ENCODE measurements at places on chromosomes 6 and 20. TPM values are rescaled to one million over a fixed set of nuclear protein-coding genes. Genes with fewer than 3 reads are reported as not detected.

GRCh38 chr6:150527100-150527499 is 72.6 kb upstream of the PLEKHG1 start:
- no peak for DNase-seq

DNA sequence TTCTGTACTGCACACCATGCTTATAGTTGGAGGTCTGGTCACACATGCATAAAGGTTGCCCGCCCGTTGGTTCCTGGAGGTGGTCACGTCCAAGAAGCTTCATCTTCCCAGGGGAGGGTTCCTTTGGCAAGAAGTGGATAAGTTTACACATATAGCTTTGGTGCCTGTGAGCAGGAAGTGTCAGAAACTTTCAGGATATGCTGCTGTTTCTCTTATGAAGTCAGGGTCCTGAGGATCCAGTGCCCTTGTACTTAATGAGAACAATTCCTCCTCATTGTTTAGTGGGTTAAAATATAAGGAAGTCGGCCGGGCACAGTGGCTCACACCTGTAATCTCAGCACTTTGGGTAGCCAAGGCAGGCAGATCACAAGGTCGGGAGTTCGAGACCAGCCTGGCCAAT is 115.5 kb upstream of the DUSP22 start:
- DNase-seq = no peak

GRCh38 chr20:45098103-45098773 is 2.7 kb downstream of the KCNS1 start:
- peak; percentile 65 for DNase-seq

Gene SLC17A1
- polyA plus RNA-seq = not detected

- no peak for DNase-seq
These were observed 45.9 kb downstream of the PSMG4 start for GRCh38 chr6:3304500-3305215.

DNA sequence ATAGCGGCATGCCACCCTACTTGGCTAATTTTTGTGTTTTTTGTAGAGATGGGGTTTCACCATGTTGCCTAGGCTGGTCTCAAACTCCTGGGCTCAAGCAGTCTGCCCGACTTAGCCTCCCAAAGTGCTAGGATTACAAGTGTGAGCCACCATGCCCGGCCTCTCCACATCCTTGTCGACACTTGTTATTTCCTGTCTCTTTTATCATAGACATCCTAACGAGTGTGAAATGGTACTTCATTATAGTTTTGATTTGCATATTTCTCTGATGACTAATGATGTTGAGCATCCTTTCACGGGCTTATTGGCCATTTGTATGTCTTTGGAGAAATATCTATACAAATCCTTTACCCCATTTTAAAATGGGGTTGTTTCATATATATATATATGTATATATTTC is 39.0 kb upstream of the ASXL1 start:
- DNase-seq = no peak

GRCh38 chr20:24837781-24838450 is 111.2 kb upstream of the CST7 start:
- DNase-seq = no peak

DNA sequence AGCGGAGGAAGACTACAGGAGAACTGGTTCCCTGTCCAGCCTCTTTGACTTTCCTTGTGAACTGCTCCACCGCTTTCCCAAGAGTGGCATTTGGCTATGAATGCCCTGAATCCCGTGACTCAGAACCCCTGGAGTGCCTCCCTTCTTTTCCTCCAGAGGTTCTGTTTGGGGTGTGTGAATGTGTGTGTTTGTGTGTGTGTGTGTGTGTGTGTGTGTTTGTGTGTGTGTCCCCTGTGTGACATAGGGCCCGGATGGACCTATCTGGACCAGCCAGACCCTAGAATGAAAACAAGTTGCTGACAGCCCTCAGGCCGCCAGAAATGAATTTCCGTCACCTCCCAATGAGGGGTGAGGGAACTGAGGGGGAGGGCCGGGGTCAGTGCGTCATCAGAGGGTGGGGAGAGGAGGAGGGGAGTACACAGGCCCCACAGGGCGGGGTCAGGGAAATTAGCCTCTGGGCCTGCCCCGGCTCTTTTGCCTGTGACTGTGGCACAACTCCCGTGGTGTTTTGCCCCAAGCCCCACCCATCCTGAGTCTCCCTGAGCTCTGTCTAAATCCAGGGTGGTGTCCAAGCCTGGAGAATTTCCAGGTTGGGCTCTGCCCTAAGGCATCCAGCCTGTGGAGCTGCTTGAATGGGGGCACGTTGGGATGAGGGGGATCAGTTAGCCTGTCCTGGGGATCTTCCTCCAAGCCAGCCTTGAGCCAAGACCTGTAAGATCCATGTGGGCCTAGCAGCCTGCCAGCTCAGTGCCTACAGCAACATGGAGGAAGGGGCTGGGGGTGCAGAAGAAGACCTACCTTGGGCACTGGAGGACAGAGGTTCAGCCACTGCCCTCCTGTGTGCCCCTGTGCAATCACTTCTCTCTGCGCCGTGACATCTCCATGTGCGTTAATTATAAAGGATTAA is 15.2 kb upstream of the MRPS18A start:
- DNase-seq = peak; percentile 22

GRCh38 chr6:136744889-136745288 is 47.4 kb downstream of the MAP3K5 start:
- DNase-seq = no peak

DNA sequence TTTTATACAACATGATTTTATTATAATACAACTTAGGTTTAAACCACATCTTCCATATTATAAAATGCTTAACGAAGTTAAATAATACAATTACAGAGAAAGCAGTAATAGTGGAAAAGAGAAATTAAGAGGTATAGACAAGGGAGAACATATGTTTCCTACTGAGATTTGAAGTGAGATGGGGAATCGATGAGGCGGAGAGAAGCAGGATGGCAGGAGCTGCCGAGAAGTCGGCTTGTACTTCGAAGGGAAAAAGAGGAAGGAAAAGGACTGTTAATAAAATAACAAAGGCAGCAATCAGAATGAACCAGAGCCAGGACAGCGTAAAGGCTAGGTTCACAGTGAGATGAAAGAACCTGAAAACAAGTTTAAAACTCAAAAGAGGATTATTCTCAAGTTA is 15.4 kb downstream of the FBXL4 start:
- DNase-seq = no peak

- no peak for DNase-seq
These were observed 126.0 kb downstream of the ADGRB3 start for GRCh38 chr6:68760941-68761676.

GRCh38 chr6:40490508-40490907 is 96.7 kb downstream of the LRFN2 start:
- no peak for DNase-seq

Gene BPIFB4
- not detected for polyA plus RNA-seq

- DNase-seq = peak; percentile 74
These were observed 101.0 kb downstream of the EYA2 start for GRCh38 chr20:46995561-46996142.

DNA sequence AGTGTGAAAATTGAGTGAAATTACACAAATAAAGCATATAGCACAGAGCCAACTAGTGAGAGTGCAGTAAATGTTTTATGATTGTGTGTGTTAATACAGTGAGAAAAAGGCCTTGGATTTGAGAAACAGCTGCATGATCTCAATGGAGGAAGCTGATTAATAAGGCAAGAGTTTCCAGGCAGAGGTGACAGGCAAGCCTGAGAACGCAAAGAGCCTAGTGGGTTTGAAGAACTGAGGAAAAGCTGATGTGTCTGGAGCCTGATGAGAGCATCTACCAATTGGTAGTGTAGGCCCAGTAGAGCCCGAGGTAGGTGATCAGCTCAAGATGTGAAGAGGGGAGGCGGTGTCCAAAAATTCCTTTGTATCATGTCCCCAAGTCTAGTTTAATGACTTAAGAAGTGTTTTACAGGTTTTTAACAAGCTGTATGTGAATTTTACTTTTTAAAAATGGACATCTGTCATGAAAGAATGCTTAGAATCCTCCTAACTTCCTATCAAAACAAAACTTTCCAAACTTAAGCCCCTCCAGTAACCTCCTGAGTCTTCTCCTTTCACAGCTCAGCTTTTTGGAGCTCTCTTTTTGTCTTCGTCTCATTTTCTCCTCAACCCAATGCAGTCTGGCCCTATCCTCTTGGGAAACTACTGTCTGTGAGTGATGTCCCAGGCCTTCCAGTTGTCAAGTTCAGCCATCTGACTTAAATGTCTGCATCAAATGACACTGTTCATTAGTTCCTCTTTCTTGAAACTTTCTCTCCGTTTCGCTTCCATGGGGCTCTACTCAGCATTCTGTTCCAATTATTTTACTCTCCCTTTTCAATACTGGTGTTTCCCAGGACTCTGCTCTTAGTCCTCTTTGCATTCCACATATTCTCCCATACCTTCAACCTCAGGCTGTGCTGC is 1.2 kb downstream of the CDC40 start:
- no peak for DNase-seq

DNA sequence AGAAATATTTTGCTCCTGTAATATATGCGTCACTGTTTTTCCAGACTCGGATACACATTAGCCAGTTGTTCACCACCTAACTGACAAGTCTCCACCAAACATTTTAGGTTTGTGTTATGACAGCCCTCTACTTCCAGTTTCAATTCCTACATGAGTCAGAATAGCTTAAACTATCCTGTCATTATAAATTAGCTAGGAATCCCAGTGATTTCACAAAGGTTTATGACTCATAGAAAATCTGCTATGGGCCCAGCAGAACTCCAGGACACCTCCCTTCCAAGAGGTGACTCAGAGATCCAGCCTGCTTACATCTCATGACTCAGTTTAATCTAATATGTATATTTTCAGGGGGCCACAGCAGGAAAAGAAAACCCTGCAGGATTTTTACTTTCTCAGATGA is 17.4 kb upstream of the PLCB4 start:
- DNase-seq = no peak

DNA sequence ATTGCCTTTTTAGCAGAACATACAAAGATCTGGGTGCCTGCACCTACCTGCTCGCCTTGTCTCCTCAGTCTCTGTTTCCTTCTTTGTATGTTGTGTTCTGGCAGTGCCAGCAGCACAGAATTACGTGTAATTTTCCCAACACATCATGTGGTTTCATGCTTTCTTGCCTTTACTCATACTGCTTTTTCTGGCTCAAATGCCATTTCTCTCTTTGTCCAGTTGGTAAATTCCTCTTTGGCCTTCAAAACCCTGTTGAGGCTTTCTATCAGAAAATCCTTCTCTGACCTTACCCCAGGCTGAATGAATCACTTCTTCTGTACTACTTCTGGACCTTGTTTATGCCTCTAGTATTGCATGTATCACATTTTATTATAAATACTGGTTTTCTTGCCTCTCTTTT is 31.8 kb downstream of the L3MBTL3 start:
- no peak for DNase-seq

GRCh38 chr6:16690608-16691142 is 70.6 kb downstream of the ATXN1 start:
- no peak for DNase-seq

- DNase-seq = no peak
These were observed 10.4 kb downstream of the QRSL1 start for GRCh38 chr6:106639812-106640211.

GRCh38 chr20:51027035-51027795 is 4.3 kb upstream of the KCNG1 start:
- no peak for DNase-seq

DNA sequence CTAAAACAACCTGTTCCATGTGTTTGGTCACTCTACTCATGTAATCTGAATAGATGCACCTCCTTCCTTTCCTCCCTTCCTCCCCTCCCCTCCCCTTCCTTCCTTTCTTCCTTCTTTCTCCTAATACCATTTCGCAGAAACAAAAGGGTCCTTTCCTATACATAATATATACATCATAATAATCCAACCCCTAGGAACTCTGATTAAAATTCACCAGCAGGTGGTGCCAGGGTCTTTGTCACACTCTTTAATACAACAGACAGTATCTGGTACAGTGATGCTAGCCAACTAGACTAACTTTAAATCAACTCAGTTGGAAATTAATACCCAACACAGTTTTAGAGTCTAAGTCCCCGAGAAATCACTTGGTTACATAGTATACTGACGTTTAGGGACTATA is 181.2 kb upstream of the SHLD1 start:
- DNase-seq = peak; percentile 83

DNA sequence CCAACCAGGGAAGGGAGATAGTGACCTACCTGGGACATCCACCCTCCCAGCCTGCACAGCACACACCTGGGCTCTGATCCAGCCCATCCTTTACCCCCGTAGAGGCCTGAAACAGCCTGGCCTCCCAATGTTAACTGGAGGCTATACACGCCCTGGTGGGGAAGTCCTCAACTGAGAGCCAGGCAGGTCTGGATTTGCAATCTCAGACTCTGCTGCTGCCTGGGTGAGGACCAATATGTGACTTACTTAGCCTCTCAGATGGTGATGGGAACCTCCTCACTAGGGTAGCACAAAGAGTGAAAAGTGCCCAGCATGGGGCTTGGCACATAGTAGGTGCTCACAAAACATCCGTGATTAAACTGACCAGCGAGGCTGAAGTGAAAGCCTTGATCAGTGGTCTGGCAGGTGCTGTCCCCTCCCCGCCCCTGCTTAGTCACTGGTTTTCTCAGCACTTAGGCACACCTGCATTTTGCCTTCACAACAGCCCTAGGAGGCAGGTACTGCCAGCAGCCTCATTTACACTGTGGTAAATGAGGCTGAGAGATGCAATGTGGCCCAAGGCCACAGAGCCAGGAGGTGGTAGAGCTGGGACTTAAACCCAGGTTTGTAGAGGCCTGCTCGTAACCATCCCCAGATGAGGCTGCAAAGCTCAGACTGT is 12.4 kb downstream of the PEDS1 start:
- DNase-seq = no peak

Gene GABRR1
- not detected for polyA plus RNA-seq

DNA sequence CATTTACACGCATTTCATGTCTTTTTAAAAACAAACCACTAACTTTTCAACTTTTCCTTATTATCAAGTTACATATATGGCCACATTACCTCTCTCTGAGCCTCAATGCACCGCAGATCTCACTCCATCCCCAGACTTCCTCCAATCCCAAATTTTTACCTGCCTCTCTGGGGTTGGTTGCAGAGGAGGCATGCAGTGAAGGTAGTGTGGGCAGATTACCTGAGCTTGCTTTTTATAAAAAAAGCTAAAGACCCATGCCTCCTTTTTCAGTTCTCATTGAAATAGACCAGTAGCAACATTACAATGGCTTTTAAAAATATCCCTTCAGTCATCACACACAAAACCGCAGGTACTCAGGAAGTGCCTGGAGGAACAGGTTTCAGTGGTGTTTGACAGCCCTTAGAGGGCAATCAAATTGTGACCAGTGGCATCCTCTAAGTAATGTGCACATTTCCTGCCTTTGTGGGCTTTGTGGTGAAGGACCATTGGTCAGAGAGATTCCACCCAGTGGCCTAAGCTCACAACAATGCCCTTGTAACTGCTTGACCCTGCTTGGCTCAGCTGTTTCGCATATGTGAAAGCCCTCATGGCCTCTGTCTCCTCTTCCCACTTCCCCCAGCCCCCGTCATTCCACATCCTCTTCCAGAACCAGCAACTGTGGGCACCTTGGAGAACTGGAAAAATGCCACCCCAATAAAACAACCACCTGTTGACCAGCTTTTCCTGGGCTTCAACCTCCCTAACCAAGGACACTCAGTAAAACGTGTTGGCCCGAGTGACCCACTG is 30.2 kb upstream of the IL17A start:
- DNase-seq = no peak

DNA sequence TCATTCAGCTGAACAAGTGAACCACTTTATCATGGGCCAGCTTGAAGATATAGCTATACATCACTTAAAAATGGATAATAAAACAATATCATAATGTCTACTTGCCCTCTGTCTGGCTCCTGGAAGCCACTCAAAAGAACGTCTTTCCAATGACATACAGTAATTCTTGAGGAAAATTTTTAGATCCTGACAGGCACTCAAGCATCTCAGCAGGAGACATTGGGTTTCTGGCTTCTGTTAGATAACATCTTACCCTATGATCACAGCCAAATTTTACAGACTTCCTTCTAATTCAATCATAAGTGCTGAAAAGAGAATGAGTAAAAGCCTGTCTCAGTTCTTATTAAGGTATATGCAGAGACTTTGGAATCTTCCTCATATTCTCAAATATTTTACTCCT is 330 bp downstream of the CGA start:
- no peak for DNase-seq

Gene GPX5
- polyA plus RNA-seq = not detected
